Osteoblast (primary cell): ENCODE measurements at places on chromosomes 12 and 14. TPM values are rescaled to one million over a fixed set of nuclear protein-coding genes. Genes with fewer than 3 reads are reported as not detected.

Gene MYF6
- total RNA-seq = not detected in 2 replicates

Gene NRXN3
- total RNA-seq = 1.8 and 2.5 TPM in 2 replicates

Gene LRTM2
- total RNA-seq = not detected in 2 replicates

- no peak for DNase-seq
Measured at GRCh38 chr14:75022655-75023054, 19.9 kb downstream of the EIF2B2 start.

GRCh38 chr12:119634743-119635142 lies 33.2 kb upstream of the PRKAB1 start:
- DNase-seq = no peak

GRCh38 chr12:47616440-47616839 lies 89.4 kb downstream of the RPAP3 start:
- DNase-seq = no peak

GRCh38 chr12:107079172-107080011 lies 14.0 kb downstream of the CRY1 start:
- DNase-seq = no peak

DNA sequence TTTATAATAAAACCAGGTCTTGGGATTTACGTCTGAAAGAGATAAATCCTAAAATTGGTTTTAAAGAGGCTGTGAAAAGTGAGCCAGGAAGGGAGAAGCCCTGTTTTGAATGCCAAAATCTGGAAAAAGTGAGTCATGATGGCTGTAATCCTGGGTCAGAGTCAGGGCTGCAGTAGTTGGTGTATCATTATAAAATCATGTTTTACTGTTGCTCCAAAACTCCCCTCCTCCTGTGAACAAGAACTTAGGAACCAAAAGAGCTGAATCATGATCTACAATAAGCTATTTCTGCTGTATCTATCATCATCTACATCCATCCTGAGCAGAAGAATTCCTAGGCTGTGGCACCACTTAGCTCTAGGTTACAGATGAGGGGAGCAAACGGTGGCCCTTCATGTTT lies 79.3 kb downstream of the LMO3 start:
- peak; percentile 62 for DNase-seq

GRCh38 chr12:80121661-80122060 lies 22.3 kb downstream of the OTOGL start:
- no peak for DNase-seq

DNA sequence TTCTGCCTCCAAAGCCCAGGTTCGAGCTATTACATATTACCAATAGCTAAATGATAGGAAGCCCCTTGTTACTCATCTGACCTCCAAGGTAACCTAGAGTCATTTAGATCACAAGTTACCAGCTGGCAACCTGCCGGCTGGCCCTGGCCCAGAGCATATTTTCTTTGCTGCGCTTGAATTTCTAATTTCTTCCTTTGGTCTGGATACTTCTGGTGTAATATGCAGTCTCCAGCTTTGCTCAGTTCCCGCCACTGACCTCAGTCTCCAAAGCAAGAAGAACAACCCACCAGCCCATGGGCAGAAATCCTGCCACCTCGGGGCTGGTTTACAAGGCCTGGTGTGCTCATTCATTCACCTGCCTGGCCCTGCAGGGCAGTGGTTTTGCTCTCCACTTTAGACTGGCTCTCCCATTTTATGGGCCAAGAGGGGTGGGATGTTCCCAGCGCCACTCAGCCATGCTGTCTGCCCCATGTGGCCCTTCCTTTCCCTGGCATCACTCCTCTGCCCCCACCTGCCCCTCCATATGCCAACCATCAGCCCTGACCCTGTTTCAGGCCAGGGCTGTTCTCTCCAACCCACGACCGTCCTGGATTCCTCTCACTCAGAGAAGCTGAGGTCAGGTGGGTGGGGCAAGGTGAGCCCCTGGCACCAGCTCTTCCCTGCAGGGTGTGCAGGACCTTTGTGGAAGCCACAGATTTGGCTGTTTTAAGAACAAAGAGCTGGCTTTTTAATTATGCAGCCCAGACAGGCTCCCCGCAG lies 76.0 kb downstream of the PRIMA1 start:
- peak; percentile 62 for DNase-seq

GRCh38 chr14:26917086-26917485 lies 319.3 kb upstream of the NOVA1 start:
- no peak for DNase-seq

DNA sequence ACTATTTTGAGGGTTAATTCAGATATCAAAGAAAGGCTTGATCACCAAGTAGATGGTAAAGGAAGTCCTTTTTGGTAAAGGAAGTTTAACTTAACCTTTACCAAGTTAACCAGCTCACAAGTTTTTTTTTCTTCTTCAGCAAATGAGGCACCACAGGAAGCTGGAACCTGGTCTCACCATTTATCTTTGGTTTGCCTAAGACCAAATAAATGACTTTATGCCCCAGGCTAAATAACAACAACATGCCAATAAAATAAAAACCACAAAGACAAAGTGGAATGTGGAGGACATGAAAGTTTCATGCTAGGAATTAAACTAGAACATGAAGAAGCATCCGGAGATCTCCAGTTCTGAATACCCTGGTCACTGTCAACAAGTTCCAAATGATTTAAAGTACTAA lies 116.8 kb upstream of the PRICKLE1 start:
- no peak for DNase-seq
